Activated CD4-positive, alpha-beta T cell treated with anti-CD3 and anti-CD28 coated beads for 24 hours (primary cell): ENCODE measurements at places on chromosomes 7 and 10.

GRCh38 chr7:100952641-100953040 is 3.3 kb downstream of the MUC3A start:
- no peak for DNase-seq

DNA sequence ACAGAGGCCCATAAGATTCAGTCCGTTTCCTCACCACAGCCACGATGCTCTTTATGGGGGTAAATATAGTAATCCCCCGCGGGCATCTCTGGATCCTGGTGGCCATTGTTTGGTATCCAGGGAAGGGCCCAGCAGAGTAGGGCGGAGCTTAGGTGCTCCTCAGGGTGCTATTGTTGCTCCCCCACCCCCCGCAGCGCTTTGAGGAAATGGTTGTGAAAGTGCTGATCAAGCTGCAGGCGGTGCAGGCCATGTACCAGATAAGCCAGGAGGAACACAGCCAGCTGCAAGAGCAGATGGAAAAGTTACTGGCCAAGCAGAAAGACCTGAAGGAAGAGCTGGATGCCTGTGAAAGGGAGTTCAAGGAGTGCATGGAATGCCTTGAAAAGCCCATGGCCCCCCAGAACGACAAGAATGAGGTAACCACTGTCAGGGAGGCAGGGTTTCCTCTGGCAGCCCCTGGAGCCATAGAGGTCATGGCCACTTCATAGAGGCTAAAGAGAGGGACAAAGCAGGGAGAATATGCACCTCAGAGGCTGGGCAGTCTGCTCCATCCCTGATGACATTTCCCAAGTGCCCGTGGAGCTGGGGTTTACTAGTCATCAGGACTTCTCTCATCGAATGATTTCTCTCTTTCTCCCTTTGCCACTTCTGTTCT is 17.6 kb upstream of the FLNC start:
- DNase-seq, result no peak

DNA sequence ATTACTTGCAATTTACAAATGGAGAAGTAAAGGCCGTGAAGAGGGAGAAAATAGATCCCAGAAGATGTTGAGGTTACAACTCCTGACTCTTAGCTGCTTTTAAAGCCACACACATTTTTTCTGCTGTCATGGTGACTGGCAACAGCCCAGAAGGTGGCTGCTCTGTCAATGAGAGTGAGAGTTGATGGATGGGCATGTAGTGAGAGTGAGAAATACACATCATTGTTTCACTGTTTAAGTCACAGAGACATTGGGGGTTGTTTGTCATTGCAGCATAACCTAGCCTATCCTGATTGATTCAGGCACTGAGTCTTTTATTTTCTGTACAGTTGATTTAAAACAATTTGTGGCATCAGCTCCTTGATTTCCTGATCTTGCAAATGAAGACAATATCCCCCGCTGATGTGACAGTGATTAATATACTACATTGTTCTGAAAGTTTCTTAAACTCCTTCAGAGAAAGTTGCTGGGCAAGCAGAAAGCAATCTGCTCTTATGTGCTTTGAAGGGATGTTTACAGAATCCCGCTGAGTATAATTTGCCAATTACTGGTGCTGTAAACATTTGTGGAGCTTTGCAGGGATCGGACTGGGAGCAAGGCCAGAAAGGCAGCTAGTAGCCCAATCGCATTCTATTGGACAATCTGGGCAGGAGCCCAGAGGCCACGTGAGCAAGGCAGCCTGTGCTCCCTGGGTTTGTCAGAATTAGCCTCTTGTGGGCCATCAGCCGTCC is 229.6 kb downstream of the PRPF18 start:
- DNase-seq, result no peak

- DNase-seq, result no peak
Observed at GRCh38 chr10:75650648-75651047, 219.2 kb downstream of the LRMDA start.

DNA sequence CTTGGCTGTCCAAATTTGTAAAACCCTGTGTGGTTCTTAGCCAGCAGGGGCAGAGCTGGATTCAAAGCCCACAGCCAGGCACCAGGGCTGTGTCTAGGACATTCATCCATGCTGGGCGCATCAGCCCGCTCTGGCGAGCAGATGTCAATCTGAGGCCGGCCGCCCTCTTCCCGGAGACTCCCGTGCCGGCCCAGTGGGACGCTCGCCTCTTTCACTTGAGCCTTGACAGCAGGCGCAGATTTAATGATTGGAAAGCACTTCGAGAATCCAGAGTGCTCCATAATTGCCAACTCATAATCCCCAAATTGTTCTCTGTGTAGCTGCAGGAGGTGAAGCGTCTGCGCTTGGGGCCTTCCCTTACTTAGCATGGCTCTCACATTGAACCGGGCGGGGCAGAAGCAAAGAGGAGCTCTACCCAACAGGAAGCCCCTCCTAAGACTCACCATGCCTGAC is 36.7 kb downstream of the SLIT1 start:
- DNase-seq, result no peak

DNA sequence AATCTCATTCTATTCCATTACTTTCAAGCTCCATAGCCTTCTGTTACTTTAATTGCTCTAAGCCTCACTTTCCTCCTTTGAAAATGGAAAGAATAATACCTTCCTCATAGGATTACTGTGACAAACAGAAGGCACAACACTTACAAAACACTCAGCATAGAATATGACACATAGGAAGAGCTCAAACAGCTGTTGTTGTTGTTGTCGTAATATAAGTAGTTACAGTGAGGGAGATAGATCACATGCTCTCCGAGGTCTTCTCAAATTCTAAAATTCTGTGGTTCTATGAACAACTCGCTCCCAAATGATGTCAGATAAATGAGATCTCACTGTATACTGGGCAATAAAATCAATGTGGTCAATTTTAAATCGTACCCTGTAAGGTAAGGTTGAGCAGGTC is 1049.3 kb upstream of the C7orf33 start:
- DNase-seq, result no peak

- DNase-seq, result no peak
Observed at GRCh38 chr7:33707427-33707826, 197.9 kb upstream of the BMPER start.

DNA sequence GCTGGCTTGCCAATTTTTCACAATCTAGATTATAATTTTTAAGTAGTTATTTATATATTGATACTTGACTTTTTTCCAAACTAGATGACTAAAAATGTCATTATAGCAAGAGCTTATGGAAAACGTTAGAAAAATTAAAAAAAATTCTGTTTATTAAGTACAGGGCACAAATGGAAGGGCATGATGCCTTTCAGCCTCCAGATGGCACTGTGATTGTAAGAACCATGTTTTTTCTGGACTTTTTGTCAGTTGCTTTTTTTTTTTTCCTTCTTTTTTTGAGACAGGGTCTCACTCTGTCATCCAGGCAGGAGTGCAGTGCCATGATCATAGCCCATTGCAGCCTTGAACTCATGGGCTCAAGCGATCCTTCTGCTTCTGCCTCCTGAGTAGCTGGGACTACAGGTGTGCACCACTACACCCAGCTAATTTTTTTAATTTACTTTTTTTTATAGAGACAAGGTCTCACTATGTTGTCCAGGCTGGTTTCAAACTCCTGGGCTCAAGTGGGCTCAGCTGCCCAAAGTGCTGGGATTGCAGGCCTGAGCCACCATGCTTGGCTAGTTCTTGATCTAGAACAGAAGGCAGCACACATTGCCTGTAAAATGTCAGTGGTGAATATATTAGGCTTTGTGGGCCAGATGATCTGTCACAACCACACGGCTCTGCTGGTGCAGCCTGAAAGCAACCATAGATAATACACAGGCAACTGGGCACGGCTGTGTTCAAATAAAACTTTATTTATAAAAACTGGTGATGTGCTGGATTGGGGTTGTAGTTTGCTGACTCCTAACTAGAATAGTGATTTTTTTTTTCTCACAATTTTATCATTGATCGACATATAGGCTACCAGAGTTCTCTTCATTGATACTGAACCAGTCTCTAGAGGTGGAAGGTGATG is 27.4 kb downstream of the UCMA start:
- DNase-seq, result no peak

- no peak for DNase-seq
Observed at GRCh38 chr10:29783201-29783947, 148.6 kb upstream of the SVIL start.

DNA sequence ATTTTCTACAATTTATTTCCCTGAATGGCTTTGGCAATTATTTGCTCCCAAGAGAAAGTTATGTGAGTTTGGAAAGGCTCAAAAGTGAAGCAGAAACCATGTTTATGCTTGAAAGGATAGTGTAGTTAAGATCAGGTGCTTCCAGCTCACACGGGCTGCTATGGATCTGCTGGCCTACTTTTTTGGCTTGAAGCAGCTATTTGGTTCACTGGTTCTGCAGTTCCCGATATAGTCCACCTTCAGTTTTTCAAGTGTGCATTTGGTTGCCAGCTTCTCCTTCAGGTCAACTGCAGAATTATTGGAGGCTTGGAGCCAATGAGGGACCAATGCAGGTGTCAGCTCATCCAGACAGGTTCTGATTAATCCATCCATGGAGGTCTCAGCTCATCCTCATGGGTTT is 484.3 kb upstream of the SEMA3A start:
- no peak for DNase-seq

DNA sequence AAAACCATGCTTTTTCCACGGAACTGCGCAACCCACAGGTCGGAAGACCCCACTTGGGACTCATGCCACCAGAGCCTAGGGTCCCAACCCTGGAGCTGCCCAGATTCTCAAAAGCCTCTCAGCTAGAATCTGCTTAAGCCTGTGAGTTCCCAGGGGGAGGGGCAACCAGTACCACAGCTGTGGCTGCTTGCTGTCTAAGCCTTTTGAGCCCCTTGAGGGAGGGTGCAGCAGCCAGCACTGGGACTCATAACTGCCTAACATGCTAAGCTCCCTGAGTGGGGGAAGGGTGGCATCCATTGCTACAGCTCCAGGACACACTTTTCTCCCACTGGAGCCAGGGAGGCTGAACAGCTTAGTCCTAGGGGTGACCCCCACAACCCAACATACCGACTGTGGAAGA is 485.6 kb upstream of the GRM3 start:
- no peak for DNase-seq
